ENCODE measurements at places on chromosomes 1 and 21.
A peak's percentile ranks its signal among the peaks of the same experiment; 100 is the strongest.

- no peak for DNase-seq
These were observed 189.5 kb downstream of the PRDM16 start for GRCh38 chr1:3258386-3259003.

DNA sequence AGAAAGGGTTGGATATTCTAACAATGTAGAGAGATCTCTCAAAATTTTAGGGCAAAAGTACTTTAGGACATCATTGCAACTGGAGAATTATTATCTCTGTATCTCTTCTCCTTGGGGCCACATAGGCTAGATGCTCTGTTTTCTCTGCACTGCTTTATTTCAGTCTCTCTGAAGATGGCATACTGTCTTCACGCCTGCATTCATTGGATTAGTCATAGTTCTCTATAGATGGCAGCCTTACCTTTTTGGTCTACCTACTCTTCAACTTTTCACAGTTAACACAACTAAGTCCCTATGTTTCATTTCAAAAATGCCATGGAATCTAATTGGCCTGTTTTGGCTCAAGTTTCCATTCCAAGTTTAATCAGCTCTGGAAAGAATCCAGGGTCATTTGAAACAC is 1623.3 kb upstream of the B3GALT2 start:
- DNase-seq: no peak

GRCh38 chr1:87240661-87241285 is 87.9 kb upstream of the LMO4 start:
- DNase-seq: no peak

GRCh38 chr1:48000883-48001282 is 3.7 kb upstream of the TRABD2B start:
- no peak for DNase-seq

GRCh38 chr1:18978706-18979105 is 22.2 kb upstream of the IFFO2 start:
- DNase-seq: no peak

- no peak for DNase-seq
These were observed 182.0 kb upstream of the ARHGEF16 start for GRCh38 chr1:3272321-3273045.

DNA sequence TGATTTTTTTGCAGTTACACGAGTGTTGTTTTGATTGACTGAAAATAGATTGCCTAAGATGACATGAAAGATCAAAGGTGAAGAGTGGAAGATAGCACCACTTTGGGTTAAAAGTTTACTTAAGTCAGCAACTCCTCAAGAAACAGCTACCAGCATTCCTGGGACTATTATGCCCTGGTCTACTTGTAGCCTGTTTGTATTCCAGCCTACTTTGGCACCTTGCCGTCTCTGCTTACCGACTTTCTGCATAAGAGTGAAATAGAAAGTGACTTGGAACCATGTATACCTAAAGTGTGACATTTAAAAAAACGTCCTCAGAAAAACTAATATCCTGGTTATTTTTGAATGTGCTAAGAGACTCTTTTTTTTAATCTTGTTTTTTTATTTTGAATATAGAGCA is 631.5 kb upstream of the PTBP2 start:
- no peak for DNase-seq

- DNase-seq: no peak
These were observed 10.8 kb upstream of the ADAM30 start for GRCh38 chr1:119906927-119907652.

- no peak for DNase-seq
These were observed 12.0 kb downstream of the PPFIA4 start for GRCh38 chr1:203038217-203038741.

GRCh38 chr1:156342166-156342955 is 4.0 kb downstream of the TSACC start:
- DNase-seq: no peak

DNA sequence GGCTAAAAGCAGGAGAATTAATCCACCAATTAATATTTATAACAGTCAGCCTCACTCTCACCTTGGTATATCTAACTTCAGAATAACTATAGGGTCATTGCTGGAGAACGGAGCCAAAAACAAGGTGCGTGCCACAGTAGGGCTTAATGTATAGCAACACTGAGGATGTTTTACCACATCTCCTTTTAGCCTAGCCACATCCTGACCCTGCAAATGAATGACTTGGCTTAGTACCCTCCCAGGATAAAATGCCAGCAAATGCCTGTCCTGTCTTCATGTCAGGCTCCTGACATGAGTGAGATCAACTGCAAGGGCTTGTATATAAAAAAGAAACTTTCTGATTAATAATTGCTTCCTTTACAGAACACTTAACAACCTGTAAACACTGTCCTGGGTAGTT is 2.7 kb upstream of the CDC42BPA start:
- DNase-seq: no peak

DNA sequence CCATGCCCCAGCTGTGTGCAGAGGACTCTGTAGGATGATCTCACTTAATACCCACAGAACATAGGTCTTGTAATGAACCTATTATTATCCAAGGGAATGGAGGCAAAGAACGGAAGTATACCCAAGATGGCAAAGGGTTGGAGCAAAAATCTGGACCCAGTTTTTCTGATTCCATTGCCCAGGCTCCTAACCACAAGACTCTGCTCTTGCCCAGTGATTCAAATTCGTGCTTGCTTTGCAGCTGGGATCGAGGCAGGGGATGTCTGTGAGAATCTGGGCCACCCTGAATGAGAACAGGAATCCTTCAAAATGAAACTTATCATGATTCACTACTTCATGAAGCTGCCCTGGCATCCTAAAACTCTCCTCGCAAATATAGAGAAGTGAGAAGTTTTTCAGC is 97.5 kb upstream of the KCNJ6 start:
- DNase-seq: no peak

DNA sequence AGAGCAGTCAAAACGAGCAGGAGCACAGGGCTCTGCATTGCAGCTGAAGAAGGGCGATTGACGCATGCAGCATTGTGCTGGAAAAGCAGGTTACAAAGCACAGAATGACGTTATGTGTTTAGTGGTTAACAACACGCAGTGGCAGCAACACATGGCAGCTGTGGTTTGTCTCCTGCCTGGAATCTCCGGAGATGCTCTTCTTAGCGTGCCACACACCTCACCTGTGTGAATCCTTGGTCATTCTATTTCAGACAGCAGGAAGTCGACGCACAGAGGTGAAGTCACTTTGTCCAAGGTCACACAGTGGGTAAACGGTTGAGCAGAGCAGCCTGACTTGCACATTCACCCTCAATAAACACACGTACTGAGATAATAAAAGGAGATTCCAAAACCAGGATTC is 14.7 kb downstream of the OBSCN start:
- DNase-seq: no peak

DNA sequence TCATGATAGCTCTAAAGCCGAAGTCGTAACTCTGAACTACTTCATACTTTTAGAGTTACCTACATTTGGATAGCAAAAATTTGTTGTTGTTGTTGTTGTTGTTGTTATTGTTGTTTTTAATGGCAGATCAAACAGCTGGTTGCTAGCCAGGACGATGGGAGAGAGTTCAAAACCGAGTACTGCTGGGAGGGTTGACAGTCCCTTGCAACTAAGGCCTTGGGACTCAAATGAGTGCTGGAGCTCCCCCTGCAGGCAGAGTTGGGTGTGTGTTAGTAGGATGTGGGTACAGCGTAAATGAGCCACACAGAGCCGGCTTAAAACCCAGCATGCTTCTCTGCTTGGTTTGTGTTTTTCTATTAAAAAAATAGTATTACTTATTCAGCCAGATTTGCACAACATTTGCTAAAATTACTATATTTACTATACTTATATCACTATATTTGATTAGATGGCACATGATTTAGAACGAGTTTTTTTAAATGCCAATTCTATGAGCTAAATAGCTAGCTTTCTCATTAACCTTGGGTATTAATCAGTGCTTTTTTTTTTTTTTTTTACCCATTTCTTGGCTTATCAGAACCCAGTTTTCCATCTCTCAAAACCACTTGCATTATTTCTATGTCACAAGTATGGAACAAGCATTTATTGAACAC is 129.2 kb upstream of the SYT6 start:
- peak; percentile 33 for DNase-seq

- DNase-seq: no peak
These were observed 84.9 kb upstream of the SLC44A3 start for GRCh38 chr1:94734963-94735901.

- no peak for DNase-seq
These were observed 16.9 kb upstream of the RAB3B start for GRCh38 chr1:52007215-52008002.

DNA sequence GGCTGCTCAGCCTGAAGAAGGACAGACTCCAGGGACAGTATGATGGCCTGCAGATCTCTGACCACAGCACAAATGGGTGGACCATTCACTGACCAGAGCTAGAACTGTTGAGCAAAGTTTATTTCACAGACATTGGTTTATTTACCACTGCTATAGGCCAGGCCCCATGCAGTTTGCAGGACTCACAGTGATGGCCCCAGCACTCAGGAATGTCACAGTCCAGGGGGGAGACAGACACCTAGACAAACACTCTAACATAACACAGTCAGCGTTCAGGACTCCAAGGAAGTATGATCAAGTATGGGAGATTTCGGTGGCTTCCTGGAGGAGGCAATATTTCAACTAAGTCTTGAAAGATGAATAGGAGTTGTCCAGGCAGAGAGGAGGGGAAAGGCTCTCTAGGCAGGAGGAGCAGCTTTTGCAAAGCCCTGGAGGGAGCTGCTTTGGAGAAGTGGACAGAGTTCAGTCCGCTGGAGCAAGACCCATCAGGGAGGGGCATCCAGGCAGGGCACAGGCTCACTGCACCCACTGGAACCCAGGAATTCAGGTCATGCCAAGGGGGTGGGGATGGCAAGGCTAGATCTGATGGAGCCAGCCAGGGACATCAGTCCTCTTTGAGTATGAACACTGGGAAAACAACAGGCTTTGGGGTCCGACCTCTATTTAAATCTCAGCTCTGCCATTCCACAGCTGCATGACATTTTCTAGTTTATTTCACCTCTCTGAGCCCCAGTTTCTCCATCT is 454.3 kb downstream of the MATN1 start:
- DNase-seq: no peak

DNA sequence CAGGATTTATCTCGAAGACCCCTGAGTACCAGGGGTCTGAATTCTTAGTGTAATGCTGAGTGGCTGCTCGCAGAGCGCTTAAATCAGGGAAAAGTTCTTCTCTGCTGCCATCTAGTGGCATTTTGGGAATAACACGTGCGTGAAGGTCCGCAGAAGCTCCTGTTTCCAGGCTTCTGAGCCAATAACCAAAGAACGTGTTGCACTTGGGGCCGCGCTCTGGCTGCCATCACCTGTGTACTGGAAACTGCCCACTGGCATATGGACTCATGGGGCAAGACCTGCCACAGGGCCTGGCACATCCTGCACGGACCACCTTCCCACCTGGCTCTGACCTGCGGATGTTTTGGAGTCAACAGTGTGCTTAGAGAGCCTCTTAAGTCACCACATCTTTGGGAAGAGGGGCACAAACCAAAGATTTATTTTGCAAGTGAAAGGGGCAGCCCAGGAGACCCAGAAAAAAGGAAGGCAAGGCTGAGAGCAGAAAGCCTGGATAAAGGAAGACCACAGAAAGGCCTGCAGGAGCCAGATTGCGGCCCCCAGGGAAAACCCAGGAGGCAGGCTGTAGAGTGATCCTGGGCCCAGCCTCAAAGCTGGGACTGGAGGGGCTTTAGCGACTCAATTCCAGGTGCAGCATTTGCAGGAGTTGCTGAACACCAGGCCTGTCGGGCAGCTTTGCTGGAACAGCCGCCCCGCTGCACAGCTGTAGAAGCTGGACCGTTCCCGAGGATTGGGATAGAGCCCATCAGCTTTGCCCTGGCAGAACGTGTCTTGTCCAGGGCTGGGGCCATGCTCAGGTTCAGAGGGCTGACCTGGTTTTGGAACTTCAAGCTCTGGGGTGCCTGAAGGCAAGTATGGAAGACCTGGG is 13.0 kb downstream of the CHIT1 start:
- no peak for DNase-seq

DNA sequence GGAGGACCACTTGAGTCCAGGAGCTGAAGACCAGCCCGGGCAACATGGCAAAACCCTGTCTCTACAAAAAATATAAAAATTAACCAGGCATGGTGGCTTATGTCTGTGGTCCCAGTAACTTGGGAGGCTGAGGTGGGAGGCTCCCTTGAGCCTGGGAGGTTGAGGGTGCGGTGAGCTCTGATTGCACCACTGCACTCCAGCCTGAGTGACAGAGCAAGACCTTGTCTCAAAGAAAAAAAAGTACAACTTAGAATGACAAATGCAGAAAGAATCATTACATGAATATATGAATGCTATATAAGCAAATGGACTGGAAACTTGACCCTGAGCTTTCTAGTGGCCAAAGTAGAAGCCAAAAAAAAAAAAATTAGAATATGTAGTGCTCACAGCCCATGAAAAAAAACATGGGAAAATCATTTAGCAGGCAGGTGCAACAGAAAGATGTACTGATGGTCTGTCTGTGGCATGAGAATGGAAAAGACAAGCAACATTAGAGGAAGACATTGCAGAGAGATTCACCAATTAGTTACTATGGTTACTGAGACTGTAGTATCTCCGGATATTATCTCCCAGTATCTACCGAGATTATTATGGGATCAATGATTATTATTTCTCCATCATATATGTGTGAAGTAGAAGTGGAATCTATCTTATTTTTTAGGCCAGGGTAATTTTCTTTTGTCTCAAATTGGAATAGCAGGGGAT is 19.2 kb downstream of the ELAPOR1 start:
- DNase-seq: no peak
